Hepatocyte (in vitro differentiated cells): ENCODE measurements at places on chromosomes 7 and 10. TPM values are rescaled to one million over a fixed set of nuclear protein-coding genes. Genes with fewer than 3 reads are reported as not detected.

GRCh38 chr10:84293574-84294016 is 34.8 kb upstream of the CCSER2 start:
- no peak overlapping the region for H3K27ac ChIP-seq
- peaks cover 12% of the 10 kb centered on the region for H3K27me3 ChIP-seq
- no peaks in the 10 kb centered on the region for H3K36me3 ChIP-seq
- H3K4me1 ChIP-seq: no peaks in the 10 kb centered on the region

DNA sequence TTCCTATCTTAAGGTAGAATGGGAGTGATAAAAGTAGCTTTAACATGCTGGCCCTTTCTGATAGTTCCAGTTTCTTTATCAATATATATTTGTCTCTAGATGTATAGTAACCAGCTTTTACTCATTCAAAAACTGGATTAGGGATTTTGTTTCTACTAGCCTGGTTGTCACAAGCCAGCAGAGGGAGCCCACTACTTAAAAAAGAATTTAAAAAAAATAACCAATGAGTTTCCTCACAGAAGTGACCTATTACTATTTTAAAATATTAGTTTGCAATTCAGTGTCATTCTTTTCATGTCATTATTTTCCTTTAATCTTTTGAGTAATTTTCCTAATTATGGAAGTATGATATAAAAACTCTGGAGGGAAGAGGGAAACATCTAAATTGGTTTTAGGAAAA is 142.1 kb downstream of the PHTF2 start:
- peak; percentile 50 for DNase-seq
- no peaks in the 10 kb centered on the region for H3K4me1 ChIP-seq
- H3K27ac ChIP-seq: no peak overlapping the region

GRCh38 chr10:72204296-72204695 is 11.5 kb upstream of the ANAPC16 start:
- DNase-seq: no peak
- no peak overlapping the region for H3K27ac ChIP-seq
- H3K4me3 ChIP-seq: no peak overlapping the region
- no peaks in the 10 kb centered on the region for H3K4me1 ChIP-seq
- no peaks in the 10 kb centered on the region for H3K36me3 ChIP-seq

GRCh38 chr10:34759161-34759836 is 55.8 kb downstream of the PARD3 start:
- no peak overlapping the region for H3K4me3 ChIP-seq
- no peaks in the 10 kb centered on the region for H3K36me3 ChIP-seq
- H3K27me3 ChIP-seq: no peaks in the 10 kb centered on the region
- peak overlapping the region; percentile 70 for H3K27ac ChIP-seq
- peaks cover 7% of the 10 kb centered on the region for H3K4me1 ChIP-seq
- DNase-seq: no peak

DNA sequence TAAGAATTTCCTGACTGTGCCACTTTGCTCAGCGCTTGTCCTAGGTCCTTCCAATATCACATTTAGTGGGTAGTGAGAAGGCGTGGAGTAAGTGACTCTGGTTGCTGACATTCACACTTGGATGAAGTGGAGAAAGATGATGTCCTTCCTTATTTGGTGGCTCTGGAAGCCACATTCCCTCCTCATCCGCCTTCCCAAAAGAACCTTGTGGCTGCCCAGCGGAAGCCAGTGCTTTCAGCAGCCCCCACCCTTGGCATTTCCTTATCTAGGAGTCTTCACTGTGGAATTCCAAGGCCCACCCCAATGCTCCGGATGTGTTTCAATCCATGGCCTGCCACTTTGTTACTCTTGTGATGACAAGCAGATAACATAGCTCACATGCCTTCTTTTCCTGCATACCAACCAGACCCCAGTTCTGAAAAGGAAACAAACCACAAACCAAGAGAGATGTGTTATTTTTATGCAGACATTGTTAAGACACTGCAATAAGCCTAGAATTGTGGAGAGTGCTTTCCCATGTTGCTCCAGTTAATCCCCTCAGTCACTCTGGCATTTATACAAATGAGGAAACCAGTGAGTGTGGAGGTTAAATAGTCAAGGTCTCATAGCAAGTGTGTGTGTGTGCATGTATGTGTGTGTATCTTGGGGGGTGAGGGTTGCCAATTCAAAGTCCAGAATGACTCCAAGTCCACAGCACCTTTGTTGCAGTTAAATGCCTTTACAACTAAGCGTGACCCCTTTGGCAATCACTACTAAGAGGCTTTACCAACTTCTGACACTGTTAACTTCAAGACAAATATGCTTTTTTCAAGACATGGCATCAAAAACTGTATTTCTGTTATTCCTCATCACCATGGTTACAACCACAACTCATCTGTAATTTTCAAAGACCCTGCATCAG is 10.3 kb upstream of the ANKRD1 start:
- DNase-seq: peak; percentile 67
- H3K27me3 ChIP-seq: no peaks in the 10 kb centered on the region
- no peak overlapping the region for H3K4me3 ChIP-seq
- peak overlapping the region; percentile 90 for H3K27ac ChIP-seq
- no peaks in the 10 kb centered on the region for H3K36me3 ChIP-seq

GRCh38 chr7:139871331-139871730 is 42.3 kb downstream of the TBXAS1 start:
- H3K27me3 ChIP-seq: no peaks in the 10 kb centered on the region
- H3K27ac ChIP-seq: peak overlapping the region; percentile 9
- no peak overlapping the region for H3K4me3 ChIP-seq
- H3K4me1 ChIP-seq: peaks cover 7% of the 10 kb centered on the region

DNA sequence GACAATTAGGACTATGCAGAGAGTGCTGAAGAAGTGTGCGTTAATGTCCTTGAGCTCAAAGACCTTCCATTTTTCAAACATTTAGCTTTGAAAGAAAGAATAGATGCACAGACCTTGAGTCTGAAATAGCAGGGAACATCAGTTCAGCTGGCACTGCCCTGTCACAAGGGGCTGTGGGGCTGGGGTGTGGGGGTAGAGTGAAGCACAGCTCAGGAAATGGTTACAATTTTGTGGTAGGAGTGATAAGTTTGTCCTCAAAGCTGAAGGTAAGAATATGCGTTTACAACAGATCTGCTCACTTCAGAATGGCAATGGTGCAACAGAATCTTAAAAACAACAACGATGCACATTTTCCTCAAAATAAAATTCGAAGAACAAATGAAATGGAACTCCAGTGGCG is 33.6 kb downstream of the SMKR1 start:
- no peak for DNase-seq
- H3K27me3 ChIP-seq: no peaks in the 10 kb centered on the region
- no peaks in the 10 kb centered on the region for H3K36me3 ChIP-seq

DNA sequence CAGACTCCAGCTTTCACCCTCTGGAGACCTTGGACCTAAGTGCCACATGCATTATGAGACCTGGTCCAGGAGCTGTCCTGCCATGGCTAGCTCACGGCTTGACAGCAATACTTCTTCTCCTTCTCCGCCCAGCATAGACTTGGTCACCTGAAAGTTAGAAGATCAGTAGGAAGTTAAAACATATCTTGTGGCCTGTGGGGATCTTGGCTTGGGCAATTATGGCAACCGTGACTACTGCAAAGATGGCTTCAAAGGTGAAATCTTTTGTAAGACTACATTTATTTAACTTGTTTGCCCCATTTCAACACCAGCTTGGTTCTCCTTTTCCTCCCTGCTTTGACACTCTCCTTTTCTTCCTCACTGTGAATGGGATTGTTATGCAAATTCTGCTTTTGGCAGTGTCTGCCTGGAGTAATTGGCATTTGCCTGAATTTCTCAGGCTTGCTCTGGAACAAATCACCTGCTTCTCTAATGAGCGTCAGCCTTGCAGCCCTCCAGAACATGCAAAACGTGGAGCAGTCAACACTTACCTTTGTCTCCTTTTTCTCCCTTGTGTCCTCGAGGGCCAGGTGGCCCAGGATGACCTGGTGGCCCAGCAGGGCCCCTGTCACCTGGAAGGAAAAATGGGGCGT is 53.4 kb downstream of the COL17A1 start:
- H3K4me3 ChIP-seq: no peak overlapping the region
- no peak overlapping the region for H3K27ac ChIP-seq
- H3K36me3 ChIP-seq: peaks cover 4% of the 10 kb centered on the region
- H3K4me1 ChIP-seq: no peaks in the 10 kb centered on the region
- H3K27me3 ChIP-seq: no peaks in the 10 kb centered on the region

DNA sequence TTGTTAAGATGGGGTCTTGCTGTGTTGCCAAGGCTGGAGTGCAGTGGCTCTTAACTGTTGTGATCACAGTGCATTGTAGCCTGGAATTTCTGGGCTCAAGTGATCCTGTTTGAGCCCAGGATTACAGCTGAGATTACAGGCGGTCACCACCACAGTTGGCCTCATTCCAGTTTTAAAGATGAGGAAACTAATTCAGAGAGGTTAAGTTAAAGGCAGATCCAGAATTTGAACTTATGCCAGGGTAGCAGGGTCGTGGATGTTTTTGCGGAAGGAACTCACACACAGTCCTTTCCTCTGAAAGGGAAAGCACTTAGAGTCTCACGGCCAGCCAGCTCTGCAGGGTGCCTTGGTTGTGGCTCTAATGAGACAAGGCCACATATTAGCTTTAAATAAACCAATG is 84.7 kb downstream of the MMRN2 start:
- no peaks in the 10 kb centered on the region for H3K27me3 ChIP-seq
- H3K36me3 ChIP-seq: no peaks in the 10 kb centered on the region
- H3K4me1 ChIP-seq: peaks cover 5% of the 10 kb centered on the region
- H3K4me3 ChIP-seq: no peak overlapping the region
- no peak overlapping the region for H3K27ac ChIP-seq
- DNase-seq: no peak

DNA sequence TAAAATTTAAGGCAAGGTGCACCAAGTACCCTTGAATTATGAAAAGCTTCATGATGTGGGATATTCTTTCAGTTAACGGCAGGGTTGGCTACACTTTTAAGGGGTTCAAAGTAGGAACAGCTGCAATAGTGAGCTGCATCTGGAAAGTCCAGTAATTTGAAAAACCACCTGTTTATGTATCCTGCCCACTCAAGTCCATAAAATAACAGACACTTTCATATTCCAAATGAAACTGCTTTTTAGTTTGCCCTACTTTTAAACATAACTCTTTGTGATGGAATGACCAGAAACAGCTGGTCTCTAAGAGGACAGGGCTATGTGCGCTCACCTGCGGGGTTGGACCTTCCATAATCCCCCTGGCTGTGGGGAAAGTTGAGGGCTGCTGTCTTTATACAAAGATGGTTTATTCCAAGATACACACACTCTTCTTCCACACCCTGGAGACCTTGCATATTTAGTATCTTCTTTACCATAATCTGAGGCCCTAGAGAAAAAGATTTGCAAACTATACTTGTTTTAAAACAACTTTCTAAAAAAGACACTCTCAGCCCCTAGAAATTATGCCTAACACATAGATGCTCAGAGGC is 7.4 kb downstream of the CAV1 start:
- H3K27ac ChIP-seq: no peak overlapping the region
- H3K4me3 ChIP-seq: no peak overlapping the region
- no peak for DNase-seq

DNA sequence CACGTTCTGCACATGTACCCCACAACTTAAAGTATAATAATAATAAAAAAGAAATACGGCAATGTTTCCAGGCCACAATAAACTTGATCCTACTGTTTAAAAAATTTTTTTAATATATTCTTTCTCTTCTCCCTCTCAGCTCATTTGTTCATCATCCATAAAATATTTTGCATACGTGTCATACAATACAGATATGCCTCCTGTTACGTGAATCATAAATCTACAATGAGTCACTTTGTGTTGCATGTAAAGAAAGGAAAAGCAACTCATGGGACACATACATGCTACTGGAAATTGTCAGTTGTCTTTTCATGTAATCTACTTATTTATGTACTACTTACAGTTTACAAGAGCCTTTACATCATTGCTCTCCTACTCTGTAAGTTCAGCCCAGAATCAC is 1.1 kb upstream of the TECTB start:
- H3K4me3 ChIP-seq: no peak overlapping the region
- peaks cover 13% of the 10 kb centered on the region for H3K4me1 ChIP-seq
- no peaks in the 10 kb centered on the region for H3K36me3 ChIP-seq
- DNase-seq: no peak

GRCh38 chr7:25752154-25752553 is 399.8 kb upstream of the NFE2L3 start:
- H3K4me1 ChIP-seq: peaks cover 39% of the 10 kb centered on the region
- no peak overlapping the region for H3K4me3 ChIP-seq
- peak; percentile 25 for DNase-seq
- H3K27me3 ChIP-seq: no peaks in the 10 kb centered on the region
- H3K27ac ChIP-seq: peak overlapping the region; percentile 77

GRCh38 chr7:50304911-50305582 is 531 bp downstream of the IKZF1 start:
- no peaks in the 10 kb centered on the region for H3K36me3 ChIP-seq
- DNase-seq: no peak
- no peaks in the 10 kb centered on the region for H3K4me1 ChIP-seq
- H3K27me3 ChIP-seq: peaks cover 84% of the 10 kb centered on the region

GRCh38 chr7:141306081-141306480 is 232.2 kb downstream of the TMEM178B start:
- no peaks in the 10 kb centered on the region for H3K36me3 ChIP-seq
- DNase-seq: no peak
- H3K4me1 ChIP-seq: no peaks in the 10 kb centered on the region
- no peaks in the 10 kb centered on the region for H3K27me3 ChIP-seq
- H3K27ac ChIP-seq: no peak overlapping the region

- H3K27ac ChIP-seq: no peak overlapping the region
- no peaks in the 10 kb centered on the region for H3K27me3 ChIP-seq
- no peak for DNase-seq
- no peaks in the 10 kb centered on the region for H3K4me1 ChIP-seq
Measured at GRCh38 chr10:132239126-132240031, 52.6 kb downstream of the DPYSL4 start.

DNA sequence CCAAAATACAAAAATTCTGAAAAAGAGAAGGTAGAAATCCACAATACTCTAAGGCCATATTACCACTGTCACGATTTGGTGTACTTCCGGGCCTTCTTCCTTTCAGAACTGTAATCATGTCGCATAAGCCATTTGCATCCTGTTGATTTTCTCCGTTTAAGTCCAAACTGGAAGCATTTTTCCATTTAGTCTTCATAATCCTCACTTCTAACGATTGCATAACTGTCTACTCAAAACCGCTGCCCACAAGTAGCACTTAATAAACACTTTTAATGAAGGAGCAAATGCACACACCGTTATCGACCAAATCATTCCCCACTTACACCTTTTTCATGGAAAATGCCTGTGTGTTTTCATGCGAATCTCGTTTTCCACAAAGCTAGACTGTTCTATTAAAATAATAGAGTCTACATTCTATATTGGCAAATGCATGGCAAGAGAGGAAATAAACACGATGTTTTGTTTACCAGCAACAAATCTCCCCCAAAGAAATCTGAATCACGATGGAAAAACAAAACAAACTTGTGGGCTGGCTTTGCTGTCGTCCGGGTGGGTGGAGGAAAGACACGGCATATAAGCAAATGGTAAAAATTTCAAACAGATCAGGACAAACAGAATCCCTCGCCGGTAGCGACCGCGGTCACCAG is 1.0 kb downstream of the ATE1 start:
- no peak for DNase-seq
- H3K4me1 ChIP-seq: peaks cover 34% of the 10 kb centered on the region
- no peaks in the 10 kb centered on the region for H3K27me3 ChIP-seq
- no peaks in the 10 kb centered on the region for H3K36me3 ChIP-seq

GRCh38 chr10:62153191-62153590 is 115.5 kb downstream of the RTKN2 start:
- no peaks in the 10 kb centered on the region for H3K36me3 ChIP-seq
- H3K27me3 ChIP-seq: no peaks in the 10 kb centered on the region
- no peak overlapping the region for H3K27ac ChIP-seq

Gene PLA2G12B
- 39.9 and 51.6 TPM in 2 replicates for total RNA-seq

Gene HABP2
- 102 and 109 TPM in 2 replicates for total RNA-seq

Gene TMEM229A
- total RNA-seq: 0.17 and 1.3 TPM in 2 replicates

Gene RAMP3
- total RNA-seq: not detected in 2 replicates

Gene PLXDC2
- total RNA-seq: 40.9 and 52.2 TPM in 2 replicates

Gene LIPJ
- total RNA-seq: 0.17 TPM in 1 of 2 replicates, not detected in the other

Gene KIAA1217
- total RNA-seq: 20.1 and 33.2 TPM in 2 replicates

Gene LRRC17
- 40.8 and 50.8 TPM in 2 replicates for total RNA-seq

Gene ELOVL3
- total RNA-seq: 0.40 TPM in 1 of 2 replicates, not detected in the other

Gene FAM241B
- total RNA-seq: 3.7 TPM in 2 replicates
